Cardiac fibroblast (primary cell): ENCODE measurements at places on chromosomes 11 and 22.

- no peak for DNase-seq
These were observed at the start of gene ANO9 for GRCh38 chr11:441418-442274. TSS of gene ANO9 (minus strand) at chr11:442011. CDS start at chr11:441926, 85 bp downstream.

DNA sequence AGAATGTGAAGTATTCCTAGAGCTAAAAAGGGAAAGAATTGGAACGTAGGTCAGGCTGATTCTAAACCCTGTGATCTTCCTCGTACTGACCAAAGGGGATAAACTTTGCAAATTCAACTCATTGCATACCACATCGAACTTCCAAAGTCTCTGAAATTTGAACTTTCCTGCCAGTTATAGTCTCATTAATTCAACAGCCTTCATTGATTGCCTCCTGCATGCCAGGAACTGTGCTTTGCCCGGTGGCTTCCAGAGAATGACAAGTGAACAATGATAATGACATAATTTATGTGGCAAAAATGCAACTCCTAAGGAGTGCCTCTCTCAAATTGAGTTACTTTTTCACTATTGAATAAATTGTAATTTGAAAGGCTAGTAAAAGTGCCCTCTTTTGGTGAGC, 107.7 kb upstream of the LDLRAD3 start:
- DNase-seq: no peak

GRCh38 chr11:102950622-102951081, 4.9 kb downstream of the MMP13 start:
- DNase-seq: peak; percentile 29

DNA sequence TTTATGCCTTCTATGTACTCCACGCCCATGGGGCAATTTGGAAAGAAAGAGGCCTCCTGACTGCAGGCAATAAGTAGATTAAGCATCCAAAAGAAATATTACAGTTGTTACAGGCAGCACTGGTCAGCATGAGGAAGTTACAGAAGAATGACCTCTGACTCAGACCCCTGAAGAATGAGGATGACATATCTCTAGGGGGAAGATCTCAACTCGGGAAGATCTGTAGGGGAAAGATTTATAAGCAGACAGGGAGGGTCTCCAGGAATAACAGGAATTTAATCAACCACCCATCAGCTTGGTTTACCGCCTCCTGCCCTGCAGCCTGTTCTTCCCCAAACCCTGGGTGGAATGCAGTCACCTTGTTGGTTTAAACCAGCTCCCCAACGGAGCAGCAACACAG, 58.0 kb downstream of the RCN1 start:
- no peak for DNase-seq

DNA sequence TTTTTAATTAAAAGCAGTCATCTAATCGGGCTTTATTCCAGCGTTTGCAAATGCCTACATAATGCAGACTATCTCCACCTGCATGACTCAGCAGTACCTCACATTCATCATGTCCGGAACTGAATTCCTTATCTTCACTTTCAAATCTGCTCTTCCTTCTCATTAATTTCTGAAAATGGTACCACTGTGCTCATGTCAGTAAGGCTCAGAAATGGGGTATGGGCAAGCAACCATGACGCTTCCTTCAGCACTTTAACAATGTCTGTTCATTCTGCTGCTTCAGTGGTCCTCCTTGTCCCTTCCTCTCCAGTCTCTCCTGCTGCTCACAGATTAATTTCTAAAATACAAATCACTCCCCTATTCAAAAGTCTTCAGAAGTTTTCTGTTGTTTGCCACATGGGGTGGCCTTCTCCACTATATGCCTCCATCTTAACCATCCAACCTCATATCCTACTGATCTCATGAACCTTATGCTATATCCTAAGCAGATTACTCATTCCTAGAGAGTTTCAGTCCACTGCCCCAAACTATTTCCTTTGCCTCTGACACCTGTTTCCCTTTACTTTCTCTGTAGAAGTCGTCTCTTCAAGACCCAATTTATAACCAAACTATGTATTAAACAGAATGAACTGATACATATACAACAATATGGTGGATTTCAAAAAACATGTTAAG, 7.0 kb downstream of the GTF2H1 start:
- peak; percentile 15 for DNase-seq

- DNase-seq: no peak
These were observed 23.1 kb upstream of the PSMA1 start for GRCh38 chr11:14543260-14543659.

DNA sequence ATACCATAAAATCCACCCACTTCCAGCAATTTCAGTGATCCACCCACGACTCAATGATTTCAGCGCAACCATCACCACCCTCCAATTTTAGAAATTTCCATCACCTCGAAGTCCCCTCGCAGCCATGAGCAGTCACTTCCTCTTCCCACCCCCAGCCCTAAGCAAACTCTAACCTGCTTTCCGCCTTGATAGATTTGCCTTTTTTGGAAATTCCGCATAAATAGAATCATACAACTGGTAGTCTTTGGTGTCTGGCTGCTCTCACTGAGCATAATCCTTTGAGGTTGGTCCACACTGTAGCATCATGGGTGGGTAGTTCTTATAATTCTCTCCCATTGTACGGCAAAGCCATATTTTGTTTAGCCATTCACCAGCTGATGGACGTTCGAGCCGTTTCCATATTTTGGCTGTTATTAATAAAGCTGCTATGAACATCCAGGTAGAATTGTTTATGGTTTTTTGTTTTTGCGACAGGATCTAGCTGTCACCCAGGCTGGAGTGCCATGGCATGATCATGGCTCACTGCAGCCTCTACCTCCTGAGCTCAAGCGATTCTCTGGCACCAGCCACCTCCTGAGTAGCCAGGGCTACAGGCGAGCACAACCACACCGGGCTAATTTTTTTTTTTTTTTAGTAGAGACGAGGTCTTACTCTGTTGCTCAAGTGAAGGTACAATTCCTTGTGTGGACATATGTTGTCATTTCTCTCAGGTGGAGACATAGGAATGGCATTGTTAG, 16.0 kb downstream of the PIM3 start:
- DNase-seq: no peak

DNA sequence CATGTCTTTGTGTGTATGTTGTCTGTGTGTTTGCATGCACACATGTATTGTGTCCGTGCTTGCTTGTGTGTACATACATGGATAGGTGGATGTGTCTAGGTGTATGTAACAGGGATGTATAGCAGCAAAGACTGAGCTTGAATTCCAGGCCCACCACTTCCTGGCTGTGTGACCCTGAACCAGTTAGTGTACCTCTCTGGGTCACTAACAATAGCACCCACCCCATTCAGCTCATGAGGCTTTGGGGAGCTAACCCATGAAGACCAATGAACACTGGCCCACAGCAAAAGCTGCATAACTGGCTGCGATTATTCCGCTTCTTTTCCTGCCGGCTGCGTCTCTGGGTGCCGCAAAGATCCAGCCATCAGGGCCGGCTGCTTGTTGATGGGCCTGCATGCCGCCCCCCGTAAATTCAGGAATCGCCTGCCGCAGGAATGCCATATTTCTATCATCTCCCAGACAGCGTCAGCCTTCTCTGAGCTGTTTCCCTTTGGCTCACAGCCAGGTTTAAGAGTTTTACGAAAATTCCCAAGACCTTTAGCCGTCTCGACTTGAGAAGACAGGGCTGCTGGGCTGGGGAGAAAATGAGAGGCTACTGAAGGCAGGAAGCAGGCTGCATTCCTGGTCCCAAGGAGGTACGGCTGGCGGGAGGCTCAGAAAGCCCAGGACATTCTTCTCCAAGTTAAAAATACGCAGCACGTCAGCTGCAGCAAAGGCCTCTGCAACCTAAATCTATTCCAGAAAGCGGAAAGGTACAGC, 224.6 kb downstream of the MN1 start:
- DNase-seq: peak; percentile 85

- DNase-seq: no peak
These were observed 10.7 kb downstream of the CWF19L2 start for GRCh38 chr11:107446822-107447431.

- peak; percentile 66 for DNase-seq
These were observed 4.3 kb upstream of the PNPLA3 start for GRCh38 chr22:43919106-43919973.

GRCh38 chr11:84817998-84818397, 809.1 kb downstream of the DLG2 start:
- peak; percentile 86 for DNase-seq

DNA sequence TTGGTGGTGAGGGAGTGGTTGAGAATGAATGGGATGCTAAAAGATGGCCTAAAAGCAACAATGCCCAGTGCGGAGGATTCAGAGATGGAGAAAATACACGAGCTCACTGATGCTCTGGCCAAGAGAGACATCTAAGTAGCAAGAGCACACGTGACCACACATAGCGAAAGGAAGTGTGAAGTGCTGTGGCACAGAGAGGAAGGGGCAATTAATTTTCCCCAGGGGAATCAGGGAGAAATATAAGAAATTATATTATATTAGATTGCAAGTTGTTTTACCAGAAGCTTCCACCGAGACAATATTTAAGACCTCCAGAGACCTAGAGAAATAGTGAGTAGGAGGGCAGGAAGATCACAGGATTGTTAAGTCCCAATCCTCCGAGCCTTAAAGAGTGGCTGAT, 80.6 kb downstream of the RCN1 start:
- DNase-seq: no peak

- DNase-seq: no peak
These were observed 23.5 kb upstream of the PICK1 start for GRCh38 chr22:38033522-38034277.

- DNase-seq: peak; percentile 14
These were observed 56.7 kb downstream of the PPP6R2 start for GRCh38 chr22:50399751-50400331.

DNA sequence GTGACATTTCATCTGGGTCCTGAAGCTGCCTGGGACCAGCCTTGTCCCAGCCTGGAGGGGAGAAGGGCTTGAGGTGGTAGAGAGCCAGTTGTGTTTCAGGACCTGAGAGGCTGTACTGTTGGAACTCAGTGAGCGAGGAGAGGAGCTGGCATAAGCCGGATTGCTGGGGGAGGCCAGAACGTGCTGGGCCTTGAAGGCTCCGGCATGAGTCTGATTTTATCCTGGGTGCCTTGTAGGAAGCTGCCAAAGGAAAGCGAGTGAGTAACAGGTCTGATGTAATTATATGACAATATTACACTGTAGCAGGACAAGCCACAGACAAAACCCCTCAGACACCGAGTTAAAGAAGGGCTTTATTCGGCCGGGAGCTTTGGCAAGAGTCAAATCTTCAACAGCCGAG, 17.2 kb downstream of the AP2A2 start:
- peak; percentile 78 for DNase-seq

GRCh38 chr11:55658031-55658573, 3.9 kb upstream of the OR4C6 start:
- DNase-seq: no peak

- no peak for DNase-seq
These were observed 181.9 kb downstream of the CTTN start for GRCh38 chr11:70580036-70580805.

GRCh38 chr22:47123006-47123826, 360.8 kb downstream of the TBC1D22A start:
- DNase-seq: no peak

DNA sequence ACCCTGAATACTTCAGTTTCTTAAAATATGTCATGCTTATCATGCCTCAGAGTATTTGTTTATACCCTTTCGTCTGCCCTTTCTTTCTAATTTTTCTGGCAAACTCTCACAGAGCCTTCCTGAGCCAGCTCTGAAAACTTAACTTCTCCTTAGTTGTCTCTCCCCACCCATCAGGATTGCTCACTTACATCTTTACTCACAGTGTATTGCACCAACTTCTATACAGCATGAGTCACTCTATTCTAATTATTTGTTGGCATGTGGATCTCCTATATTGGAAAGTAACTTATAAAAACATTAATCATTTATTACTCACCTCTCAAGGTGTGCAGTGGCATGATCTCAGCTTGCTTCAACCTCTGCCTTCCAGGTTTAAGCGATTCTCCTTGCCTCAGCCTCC, 114.9 kb downstream of the FANCF start:
- DNase-seq: peak; percentile 61

DNA sequence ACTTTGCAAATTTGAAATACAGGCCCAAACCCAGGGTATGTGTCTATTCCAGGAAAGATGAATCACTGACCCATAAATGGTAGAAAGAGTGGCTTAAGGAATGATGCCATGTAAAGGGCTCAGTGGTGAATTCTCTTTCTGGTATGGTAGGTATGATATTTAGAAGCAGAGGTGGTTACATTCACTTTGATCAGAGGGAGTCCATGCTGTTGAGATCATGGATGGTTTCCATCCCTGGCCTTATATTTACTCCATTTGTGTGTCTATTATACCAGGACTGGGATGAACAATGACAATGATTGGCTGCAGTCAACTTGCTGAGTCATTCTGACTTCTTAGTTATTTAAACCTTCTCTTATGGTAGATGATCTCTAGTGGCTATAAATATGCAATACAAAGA, 419.8 kb upstream of the LRRC4C start:
- no peak for DNase-seq

DNA sequence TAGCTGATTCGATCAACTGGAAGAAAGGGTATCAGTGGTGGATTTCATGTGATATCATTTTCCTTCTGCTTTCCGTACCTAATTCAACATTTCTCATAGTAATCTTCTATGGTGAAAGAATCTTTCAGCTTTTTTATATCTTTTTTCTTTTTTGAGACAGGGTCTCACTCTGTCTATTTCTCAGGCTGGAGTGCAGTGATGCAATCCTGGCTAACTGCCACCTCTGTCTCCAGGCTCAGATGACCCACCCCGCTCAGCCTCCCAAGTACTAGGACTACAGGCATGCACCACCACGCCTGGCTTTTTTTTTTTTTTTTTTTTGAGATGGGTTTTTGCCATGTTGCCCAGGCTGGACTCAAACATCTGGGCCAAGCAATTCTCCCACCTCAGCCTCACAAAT, 18.6 kb upstream of the CHORDC1 start:
- DNase-seq: no peak

- peak; percentile 57 for DNase-seq
These were observed 75.8 kb downstream of the GGTLC2 start for GRCh38 chr22:22720201-22720723.

DNA sequence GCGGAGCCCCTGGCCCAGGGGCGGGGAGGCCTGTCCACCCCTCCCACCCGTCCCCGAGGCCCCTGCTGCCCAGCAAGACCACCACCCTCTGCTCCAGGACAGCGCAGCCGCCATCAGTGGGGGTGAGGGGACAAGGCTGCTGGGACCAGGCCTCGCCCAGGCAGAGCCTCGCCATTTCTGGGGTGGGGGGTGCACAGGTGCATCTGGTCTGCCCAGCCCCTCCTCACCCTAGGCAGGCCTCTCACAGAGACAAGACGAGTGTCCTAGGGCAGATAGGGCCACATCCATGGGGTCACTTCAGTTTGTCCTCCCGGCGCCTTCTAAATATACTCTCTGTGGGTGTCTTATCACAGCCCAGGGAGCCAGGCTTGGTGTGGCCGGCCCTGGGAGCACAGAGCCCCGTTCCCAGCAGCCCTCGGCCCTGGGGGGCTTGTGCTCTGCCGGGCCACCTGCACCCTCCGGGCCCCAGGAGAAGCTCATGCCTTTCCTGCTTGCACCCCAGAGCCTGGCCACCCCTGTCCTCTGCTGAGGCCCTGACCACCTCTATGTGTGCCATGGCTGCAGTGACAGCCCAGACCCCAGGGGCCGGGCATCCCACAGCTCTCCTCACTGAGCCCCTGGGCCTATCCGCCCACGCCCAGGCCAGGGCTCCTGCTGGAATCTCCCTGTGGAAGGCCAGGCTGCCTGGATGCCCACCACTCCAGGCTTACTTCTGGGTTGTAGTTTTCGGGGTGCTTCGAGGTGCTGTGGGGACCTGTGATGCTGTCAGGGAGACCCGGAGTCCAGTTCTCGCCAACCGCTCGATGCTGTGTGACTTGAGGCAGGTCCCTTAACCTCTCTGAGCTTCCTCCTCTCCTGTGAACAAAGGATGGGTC, 70.8 kb downstream of the KCNQ1 start:
- no peak for DNase-seq
